CD8-positive, alpha-beta memory T cell (primary cell): ENCODE measurements at places on chromosomes 7 and 10.

- DNase-seq = no peak
These were observed 43.3 kb upstream of the SLC26A3 start for GRCh38 chr7:107846324-107846723.

DNA sequence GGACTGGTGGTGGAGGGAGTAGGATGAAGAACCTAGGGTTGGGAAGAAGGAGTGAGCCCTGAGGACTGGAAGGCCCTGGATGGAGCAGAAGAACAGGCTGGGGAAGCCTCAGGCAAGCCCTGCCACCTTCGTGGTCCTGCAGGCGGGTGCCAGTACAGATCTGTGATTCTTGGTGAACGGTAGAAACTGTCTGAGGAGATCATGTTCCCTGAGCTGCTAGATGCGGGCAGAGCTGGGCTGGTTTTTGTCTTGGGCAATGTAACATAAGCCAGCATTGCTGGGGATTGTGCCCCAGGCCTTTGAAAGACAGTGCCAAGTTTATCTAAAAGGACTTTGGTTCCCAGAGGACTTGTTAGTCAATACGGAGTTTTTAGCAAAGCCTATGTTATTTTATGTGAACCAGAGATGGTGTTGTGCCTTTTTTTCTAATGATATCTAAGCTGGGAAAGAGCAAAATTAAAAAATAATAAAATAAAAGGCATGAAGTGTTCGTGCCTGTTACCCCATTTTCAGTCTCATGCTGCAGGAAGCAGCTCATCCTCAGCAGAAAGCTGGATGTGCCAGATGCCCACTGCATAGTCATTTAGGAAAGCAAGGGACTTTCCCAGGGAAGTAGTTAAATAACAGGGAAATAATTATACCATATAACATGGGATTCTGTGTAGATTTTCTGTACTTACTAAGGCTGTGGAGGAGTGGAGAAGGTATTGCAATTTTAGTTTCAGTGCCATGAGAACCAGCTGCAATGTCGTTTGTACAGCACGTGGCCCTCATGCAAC lies 24.4 kb upstream of the FIGNL1 start:
- no peak for DNase-seq

DNA sequence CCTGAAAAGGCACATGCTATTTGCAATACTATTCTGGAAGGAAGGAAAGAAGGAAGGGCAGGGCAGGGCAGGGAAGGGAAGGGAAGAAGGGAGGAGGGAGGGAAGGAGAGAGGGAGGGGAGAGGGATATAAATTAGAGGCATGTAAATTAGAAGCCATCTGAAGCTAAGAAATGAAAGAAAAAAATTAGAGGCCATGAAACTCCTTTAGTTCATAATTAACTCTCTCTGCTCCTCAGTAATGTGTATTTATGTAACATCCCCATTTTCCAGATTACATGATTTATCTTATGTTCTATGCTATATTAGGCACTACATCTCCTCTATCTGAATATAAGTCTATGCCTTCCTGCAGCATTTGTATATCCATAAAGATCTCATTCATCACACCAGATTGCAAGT lies 12.7 kb upstream of the JCAD start:
- no peak for DNase-seq

DNA sequence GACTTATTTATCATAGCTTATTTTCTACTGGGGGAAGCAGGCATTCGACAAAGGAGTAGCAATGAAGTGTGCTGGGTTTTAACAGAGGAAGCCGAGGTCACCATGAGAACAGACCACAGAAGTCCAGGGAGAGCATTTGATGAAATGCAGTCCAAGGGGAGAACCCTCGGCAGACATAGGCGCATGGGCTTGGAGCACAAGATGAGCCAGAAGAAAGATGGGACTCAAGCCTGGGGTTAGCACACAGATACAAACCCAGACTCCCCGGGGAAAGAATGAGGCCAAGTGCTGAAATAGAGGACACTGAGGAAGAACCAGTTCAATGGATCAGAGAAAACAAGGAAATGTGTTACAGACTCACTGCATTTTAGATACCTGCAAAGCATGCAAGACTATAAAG lies 209.5 kb downstream of the FAM107B start:
- DNase-seq = no peak

GRCh38 chr7:83693256-83693655 lies 44.3 kb upstream of the SEMA3E start:
- DNase-seq = no peak

GRCh38 chr10:101968940-101969321 lies 87.0 kb downstream of the ARMH3 start:
- DNase-seq = no peak

DNA sequence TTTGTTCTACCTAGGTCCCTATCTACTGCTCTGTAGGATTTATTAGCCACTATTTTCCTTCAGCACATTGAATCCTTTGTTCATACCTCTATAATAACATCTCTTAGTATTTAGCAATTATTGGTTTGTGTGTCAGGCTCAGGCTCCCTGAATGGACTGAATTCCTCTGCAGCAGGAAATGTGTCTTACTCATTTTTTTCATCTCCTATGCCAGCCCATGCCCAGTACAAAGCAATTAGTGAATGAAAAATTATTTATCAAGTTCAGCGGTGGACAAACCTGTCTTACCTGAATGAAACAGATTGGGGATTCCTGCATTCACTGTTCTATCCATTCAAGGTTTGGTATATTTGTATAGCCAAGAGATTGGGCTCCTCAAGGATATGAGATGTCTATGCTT lies 53.7 kb downstream of the C1GALT1 start:
- no peak for DNase-seq

DNA sequence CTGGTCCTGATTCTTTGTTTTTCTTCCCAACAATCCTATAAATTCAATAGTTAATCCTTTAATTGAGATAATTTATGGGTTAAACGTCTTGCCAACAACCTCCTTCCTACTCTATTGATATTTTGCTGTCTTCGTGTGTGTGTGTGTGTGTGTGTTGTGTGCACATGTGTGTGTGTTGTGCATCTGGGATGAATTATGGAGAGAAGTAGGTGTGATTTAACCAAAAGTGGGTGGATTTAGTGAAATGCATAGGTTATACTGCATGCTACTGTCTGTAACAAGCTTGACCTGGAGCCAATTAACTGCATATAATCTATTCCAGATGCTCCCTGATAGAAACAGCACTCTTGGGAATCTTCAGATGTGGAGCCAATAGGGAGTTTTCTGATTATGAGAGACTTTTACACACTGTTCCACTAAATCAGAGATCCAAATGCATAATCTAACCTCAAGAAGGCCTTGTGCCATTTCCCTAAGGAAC lies 61.2 kb downstream of the SEMA3D start:
- DNase-seq = no peak

GRCh38 chr7:70321016-70321590 lies 722.8 kb downstream of the AUTS2 start:
- DNase-seq = no peak

DNA sequence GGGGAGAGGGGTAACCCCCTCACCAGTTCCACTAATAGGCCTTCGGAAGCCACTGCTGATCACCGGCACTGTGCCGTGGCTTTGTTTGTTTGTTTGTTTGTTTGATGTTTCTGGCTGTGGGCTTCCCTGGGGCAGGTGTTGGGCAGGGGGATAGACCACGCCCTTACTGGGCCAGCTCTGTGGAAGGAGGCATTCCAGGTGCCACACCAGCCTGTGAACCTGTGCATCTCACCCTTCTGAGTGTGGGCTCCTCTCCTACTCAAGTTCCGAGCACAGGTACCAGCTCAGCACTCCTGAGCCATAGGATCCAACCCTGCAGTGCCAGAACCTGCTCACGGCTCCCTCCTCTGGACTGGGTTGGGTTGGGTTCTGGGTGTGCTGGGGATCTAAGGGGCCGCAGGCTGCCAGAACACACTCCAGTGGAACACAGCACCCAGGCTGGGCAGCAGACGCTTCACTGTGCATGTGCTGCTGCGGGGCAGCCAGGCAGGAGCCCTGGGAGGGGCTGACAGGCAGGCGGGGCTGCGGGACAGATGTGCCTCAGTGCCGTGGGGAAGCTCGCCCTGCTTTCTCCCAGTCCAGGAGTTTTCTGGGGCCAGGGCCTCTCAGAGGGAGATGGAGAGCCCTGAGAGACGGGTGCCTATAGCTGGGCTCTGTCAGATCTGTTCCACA lies 1053.9 kb downstream of the CNTNAP2 start:
- no peak for DNase-seq

GRCh38 chr10:96497391-96497790 lies 16.3 kb downstream of the TLL2 start:
- DNase-seq = no peak

GRCh38 chr7:156219307-156220077 lies 407.2 kb upstream of the SHH start:
- DNase-seq = no peak

- no peak for DNase-seq
These were observed 46.1 kb downstream of the ZCCHC24 start for GRCh38 chr10:79399223-79399831.

DNA sequence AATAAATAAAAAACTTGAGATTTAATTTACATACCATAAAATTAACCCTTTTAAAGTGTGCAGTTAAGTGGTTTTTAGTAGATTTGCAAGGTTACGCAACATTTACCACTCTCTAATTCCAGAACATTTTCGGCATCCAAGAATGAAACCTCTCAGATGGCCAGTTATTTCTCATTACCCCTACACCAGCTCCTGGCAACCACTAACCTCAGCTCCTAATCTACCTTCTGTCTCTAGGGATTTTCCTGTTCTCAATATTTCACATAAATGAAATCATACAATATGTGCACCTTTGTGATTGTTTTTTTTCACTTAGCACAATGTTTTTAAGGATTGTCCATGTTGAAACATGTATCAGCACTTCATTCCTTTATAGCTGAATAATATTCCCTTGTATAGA lies 45.1 kb downstream of the INPP5F start:
- no peak for DNase-seq

DNA sequence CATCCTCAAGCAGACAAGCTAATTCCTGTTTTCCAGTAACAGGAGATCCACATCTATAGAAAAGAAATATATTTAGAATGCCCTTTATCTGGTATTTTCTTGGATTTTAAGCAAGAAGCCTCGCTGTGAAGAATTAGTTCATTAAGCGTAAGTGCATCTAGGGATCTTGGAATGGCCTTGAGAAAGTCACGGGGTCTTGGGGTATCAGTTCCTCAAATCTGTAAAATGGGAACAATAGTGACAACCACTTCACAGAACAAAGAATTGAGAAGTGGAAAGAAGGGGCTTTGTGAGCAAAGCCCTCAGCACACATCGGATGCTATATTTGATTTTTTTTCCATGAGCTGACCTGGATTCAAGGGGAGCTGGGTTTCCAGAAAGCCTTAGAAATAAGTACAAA lies 32.3 kb upstream of the WDFY4 start:
- DNase-seq = no peak

DNA sequence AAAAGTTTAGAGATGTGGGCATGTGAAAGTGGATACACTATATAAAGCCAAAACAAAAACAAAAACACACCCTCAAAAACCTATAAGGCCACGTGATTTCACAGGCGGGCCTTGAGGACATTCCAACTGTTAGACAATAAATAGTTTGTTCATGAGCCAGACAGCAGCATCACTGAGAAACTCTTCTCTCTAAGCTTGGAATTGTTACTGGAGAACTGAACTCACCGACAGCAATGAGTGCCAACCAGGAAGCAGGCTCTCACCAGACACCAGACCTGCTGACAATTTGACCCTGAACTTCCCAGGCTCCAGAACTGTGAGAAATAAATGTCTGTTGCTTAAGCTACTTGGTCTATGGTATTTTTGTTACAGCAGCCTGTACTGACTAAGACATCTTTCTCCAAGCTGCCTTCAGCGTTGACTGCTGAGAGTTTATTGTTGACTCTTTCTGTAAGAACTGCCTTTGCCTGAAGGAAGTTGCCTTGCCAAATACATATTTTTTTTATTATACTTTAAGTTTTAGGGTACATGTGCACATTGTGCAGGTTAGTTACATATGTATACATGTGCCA lies 107.5 kb downstream of the EPDR1 start:
- no peak for DNase-seq
